ENCODE measurements at places on chromosomes 11 and 22.

DNA sequence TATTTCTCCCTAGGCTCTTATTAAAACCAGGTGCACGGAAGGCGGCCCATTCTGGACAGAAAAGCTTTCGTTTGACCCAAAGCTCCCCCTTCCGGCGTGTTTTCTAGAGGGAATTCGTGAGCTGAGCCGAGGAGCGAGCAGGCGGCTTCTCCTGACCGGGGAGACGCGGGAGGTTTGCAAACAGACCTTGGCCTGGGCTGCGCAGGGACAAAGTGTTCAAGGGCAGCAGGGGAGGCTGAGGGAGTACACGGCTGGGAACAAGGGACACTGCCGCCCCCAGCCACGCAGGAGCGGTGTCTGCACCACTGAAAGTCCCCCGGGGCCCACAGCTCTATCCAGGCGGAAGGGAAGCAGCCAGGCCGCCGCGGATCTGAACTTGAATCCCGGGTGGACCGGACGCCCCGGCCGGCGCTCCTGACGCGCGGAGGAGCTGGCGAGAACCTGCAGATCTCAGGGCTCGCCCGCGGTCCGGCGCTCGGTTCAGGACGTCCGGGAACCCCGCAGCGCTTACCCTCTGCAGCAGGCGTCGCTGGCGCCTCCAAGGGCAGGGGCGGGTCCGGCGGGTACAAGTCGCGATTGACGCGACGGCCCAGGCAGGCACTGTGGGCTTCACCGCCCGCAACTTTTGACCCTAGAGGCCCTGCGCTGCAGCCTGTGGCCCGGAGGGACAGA is 101.9 kb downstream of the WT1 start:
- DNase-seq = peak; percentile 48

- DNase-seq = no peak
Measured at GRCh38 chr11:32829157-32829679, 509 bp upstream of the PRRG4 start.

- peak; percentile 43 for DNase-seq
Measured at GRCh38 chr11:1335811-1336761, 26.7 kb upstream of the TOLLIP start.

DNA sequence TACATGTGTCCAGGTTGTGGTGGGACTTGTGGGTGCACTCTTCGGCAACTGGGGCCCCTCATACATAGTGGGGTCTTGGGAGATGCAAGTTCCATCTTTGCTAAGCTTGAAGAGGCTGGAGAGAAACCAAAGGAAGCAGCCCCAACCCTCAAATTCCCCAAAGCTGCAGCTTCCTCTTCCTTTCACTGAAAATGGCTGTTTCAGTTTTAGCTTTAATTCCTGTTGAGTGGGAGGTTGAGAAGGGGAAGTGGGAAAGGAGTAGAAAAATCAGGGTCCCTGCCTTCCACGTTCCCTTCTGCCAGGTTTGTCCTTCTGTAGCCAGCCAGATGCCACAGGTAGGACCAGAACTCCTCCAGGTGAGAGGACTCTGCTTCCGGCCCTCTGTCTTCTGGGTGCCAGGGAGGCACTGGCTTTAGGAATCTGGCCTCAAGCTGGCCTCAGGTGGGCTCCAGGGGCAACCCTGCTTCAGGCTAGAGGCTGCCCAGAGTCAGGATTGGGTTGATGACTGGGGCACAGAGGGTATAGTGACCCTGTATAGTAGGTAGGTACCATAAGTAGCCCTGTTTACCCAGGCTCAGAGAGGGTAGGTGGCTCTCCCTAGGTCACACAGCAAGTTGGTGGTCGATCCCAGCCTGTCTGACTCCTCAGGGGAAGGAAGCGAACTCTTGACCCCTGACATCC is 16.2 kb downstream of the P2RY6 start:
- DNase-seq = no peak

DNA sequence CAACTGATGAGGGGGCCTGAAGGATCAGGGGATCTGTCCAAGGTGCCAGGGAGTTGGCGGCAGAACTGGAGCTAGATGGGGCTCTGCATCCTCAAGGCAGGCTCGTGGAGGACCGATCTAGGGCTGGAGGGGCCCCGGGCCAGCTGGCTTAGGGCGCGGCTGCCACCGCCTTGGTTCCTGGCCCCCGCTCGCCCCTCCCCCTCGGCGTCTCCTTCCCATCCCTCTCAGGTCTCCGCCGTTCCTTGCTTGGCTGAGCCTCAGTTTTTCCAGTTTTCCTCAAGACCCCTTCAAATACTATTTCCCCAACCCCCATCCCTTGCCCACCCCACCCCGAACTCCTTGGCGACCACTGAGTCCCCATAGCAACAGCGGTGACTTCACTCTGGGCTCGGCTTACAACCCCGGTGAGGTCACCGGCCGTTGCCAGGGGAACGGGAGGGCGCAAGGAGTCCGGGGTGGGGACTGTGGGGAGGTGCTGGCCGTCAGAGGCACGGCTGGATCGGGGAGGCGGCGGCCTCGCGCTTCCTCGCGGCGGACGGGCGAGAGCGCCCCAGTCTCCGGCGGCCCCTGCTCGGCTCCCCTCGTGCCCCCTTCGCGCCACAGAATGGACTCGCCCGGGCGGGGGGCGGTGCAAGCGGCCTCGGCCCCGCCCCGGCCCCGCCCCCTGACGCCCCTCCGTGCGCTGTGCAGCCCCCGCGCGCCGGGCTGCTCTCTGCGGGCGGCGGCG is 7.5 kb downstream of the FREY1 start:
- peak; percentile 76 for DNase-seq

DNA sequence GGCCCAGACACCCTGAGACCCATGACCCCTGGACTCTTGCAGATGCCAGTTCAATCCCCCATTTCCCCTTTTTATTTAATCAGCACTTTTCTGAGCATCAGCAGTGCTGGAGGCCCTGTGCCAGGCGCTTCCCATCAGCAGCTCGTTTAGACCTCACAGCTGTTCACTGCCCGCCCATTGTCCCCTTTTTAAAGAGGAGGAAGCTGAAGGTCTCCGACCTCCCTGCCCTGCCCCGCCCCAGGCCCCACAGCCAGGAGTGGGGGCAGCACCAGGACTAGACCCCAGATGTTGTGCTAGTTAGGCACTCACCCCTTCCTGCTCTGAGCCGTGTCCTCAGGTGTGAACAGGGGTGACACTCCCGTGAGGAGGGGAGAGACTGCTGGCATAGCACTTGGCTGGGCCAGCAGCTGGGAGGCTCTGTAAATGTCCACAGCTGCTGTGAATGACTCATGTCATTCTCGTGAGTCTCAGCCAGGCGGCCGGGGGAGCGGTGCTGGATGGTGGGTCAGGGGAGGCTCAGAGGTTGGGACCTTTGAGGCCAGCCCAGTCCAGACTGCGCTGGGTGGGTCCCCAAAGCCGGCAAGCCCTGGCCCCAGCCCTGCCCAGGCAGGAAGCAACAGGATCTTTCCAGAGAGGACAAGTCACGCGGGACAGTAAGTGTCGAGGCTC is 19.9 kb downstream of the EMID1 start:
- no peak for DNase-seq

- DNase-seq = peak; percentile 90
Measured at GRCh38 chr22:45548991-45549761, 46.5 kb downstream of the FBLN1 start.

DNA sequence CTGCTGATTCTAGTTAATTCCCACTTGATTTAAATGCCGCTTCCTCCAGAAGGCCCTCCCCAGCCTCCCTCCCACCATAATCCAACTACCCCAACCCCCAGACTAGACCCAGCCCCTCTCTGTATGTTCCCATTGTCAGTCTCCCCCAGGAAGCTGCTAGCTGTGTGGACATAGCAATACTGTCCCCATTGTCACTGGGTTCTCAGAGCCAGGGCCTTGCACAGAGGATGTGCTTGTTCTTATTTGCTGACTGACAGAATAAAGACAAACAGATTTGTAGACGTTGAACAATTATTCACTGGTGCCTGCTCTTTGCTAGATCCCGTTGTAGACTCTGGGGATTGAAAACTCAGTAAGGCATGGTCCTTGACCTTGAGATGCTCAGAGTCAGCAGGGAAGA is 45.7 kb upstream of the NAV2 start:
- DNase-seq = no peak

- DNase-seq = no peak
Measured at GRCh38 chr11:19819148-19819547, 106.5 kb downstream of the NAV2 start.

GRCh38 chr11:124108156-124108555 is 7.1 kb upstream of the VWA5A start:
- no peak for DNase-seq

DNA sequence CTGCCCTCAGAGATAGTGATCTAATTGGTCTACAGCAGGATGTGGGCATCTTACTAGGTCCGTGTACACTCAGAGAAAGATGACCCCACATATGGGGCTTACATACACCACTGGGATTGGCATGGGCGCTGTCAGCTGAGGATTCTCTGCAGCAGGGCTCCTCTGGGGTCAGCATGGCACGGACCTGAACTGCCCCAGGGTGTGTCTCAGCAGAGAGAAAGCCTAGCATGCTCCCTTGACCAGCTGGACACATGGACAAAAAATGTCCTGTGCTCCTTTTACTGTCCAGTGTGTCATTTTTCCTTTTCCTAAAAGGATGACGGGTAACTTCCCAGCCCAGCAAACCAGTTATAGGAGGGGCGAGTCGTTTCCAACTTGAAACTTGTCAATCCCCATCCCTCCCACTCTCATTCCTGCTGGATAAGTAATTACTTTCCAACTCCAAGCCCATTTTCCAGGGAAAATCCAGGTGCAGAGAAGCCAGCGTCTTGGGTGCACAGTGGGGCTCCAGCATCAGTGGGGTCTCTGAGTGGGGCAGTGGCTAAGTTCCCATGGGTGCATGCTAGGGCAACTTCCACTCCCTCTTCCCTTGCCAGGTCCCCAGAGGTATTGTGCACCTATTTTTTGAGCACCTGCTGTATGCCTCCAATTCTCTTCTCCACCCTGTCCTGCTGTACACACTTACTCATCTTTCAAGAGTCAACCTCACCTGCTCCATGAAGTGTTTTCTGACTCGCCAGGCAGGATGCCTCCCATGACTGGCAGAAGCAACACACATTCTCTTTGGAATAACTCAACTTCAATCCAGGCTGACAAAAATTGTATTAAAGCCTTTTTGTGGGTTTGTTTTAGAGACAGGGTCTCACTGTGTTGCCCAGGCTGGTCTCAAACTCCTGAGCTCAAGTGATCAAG is 5.0 kb downstream of the VSTM5 start:
- peak; percentile 11 for DNase-seq

- DNase-seq = no peak
Measured at GRCh38 chr22:18056807-18057474, 20.8 kb upstream of the PEX26 start.

DNA sequence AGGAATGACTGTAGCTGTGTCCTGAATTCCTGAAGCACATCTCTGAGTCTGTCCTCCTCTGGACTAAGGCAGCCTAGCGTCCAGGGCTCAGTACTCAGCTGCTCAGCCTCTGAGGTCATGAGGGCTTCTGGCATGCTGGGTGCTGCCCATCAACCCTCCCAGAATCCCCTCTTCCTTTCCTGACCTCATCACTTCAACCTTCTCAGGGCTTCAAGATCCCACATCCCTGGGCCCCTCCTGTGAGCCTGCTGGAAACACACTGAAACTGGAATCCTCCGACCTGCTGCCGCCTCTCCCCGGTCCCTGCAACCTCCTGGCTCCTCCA is 803 bp downstream of the KRTAP5-8 start:
- DNase-seq = no peak

GRCh38 chr11:66188580-66188979 is 79.9 kb upstream of the RAB1B start:
- DNase-seq = peak; percentile 77

- no peak for DNase-seq
Measured at GRCh38 chr11:65699306-65699705, 12.7 kb upstream of the KAT5 start.

DNA sequence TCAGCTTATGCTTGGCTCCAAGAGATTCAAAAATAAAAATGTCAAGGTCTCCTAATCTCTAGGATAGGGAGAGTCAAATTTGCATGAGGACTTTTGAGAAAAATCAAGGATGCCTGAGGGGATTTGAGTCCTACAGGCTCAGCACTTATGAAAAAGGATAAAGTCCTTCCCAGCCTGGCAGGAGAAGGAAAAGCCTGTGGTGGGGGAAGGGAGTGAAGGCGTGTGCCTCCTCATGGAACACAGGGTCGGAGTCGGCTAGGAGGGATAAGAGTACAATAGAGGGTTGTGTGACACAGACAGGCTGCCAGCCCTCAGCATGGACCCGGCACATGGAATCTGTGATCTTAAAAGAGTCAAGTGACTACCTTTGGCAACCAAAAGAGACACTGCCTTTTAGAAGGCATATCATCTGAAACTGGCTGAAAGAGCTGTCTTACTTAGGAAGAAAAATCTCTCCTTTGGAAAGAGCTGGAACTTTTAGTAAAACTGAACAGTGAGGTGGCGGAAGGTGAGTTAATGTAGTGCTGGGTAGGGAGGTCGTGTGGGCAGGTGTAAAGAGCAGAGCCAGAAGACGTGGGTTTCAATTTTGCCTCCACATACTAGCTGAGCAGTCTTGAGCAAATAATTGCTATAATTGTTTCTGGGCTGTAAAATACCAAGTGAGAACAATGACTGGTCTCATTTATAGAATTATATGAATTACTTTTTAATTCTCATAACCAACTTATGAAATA is 58.8 kb upstream of the RDX start:
- no peak for DNase-seq

GRCh38 chr22:38264322-38264843 is 8.4 kb downstream of the TMEM184B start:
- DNase-seq = no peak

DNA sequence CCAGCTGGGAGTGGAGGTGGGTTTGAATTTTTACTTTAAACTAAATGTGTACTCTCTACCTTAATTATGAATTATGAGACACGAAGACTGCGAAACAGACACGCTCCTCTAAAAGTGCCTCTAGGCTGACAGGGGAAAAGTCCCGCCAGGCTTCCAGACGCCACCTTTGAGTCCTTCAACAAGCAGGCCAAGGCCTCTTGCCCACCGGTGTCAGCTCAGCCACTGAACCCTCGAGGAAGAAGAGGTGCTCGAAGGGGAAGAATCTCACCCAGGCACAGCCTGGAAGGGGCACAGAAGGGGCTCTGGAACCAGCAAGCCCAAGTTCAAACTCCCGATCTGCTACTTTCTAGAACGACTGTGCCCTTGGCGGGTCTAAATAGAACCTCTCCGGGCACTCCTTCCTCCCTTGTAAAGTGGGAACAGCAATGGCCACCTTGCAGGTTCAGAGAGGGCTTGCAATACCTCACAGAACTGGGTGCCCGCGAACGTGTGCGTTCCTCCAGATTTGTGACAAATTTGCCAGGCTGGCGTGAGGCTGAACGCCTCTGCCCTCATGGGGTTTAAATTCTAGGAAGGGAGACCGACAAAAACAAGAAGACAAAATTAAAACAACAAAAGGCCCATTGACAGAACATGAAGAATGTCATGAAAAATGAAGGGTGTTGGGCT is 158.5 kb upstream of the GRK3 start:
- no peak for DNase-seq

GRCh38 chr22:43533156-43533530 is 121.3 kb downstream of the MPPED1 start:
- no peak for DNase-seq

GRCh38 chr22:45398214-45398613 is 15.2 kb downstream of the SMC1B start:
- no peak for DNase-seq

All from astrocyte (in vitro differentiated cells and primary cell).